ENCODE measurements at places on chromosomes 4 and X.

- no peak for DNase-seq
These were observed 390.8 kb downstream of the HNRNPD start for GRCh38 chr4:81982846-81983540.

DNA sequence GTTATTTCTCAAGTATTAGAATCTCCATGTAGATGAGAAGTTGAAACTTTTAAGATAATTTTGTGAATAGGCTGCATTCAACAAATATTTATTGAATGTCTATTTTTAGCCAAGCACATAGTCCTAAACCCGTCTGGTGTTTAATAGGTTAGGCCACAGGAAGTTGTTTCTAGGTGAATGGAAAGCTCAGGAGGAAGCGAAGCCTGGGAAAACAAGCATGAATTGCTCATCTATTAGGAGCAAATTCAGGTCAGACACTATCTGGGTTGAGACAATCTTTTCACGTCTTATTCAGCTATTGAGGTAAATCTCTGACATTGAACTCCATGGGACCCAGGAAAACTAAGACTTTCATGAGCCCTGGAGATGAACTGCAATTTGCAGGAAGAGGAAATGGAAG lies 43.1 kb upstream of the FREM3 start:
- no peak for DNase-seq

DNA sequence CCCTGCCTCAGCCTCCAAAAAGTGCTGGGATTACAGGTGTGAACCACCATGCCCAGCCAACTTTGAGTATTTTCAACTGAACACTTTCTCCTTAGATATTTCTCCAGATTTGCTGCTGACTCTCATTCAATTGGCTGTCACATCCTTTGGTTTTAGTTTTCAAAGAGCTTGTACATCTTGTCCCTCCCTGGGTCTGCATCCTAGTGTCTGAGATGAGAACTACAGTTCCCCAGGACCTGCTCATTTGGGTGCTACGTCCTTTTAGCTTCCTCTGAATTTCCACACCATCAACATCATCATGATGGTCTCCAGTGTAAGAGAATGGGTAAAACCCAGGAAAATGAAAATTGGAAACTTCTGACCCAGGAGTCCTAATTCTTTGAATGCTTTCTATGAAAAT lies 312.9 kb downstream of the NLGN4X start:
- DNase-seq = no peak

GRCh38 chr4:117515921-117516320 lies 430.5 kb upstream of the TRAM1L1 start:
- no peak for DNase-seq

DNA sequence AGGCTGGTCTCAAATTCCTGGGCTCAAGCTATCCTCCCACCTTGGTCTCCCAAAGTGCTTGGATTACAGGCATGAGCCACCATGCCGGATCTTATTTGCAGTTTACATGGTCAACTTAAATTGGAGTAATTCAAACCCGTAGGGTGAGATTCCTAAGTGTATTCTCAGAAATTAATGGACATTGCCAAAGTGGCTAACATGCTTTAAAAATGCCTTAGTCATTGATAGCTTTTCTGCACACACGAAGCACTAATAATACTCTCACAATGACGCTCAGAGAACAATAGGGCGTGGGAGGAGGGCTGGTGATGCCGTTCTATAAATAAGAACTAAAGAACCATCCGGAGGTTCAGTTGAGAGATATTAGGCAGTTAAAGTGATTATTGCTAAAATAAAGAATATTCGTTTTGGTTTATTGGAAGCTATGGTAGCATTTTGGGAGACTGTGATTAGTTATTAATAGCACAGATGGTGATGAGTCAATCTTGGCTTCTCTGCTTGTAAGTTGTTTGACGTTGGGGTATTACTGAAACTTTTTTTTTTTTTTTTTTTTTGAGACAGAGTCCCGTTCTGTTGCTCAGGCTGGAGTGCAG lies 79.1 kb downstream of the TRAPPC11 start:
- DNase-seq = no peak

DNA sequence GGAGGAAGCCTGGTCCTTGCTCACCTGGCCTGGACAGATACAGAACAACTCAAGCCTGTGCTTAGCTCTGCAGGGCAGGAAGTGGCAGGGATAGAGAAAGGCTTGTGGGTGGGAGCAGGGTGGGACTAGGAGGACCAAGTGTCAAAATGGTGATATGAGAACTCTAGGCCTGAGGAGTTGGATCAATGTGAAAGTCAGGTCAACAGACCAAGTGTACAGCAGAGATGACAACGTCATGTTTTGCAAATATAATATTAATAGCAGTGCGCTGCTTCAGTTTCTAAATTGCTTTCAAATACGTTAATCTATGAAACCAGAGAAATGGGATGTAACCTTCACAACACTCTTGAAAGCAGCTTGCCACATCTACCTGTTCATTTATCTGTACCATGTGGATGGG lies 114.2 kb upstream of the MAP3K15 start:
- DNase-seq = no peak

- DNase-seq = no peak
These were observed 1041.6 kb upstream of the PRKX start for GRCh38 chrX:4754878-4755604.

DNA sequence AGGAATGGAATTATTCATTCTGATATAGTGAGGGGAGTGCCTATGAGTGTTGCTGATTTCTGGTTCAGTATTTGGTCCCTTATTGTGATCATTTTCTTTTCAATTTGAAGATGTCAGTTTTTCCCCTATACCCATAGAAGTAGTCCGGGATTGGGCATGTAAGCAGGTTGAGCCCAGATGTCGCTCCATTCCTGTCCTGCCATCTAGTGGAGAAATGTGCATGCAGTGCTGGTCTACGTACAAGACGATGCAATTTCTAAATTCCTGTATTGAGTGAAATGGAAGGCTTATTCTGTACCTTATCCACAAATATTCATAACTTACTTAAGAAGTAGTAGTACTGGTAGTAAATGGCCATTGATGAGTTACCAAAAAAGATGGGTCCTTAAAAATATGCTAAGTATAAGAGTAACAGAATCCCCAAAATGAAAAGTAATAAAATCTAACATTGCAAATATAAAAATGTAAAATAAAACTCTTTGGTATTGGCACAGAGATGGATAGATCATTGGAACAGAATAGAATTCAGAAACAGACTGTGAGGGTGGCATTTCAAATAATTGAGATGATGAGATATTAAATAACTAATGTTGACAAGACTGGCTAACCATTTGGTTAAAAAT lies 60.9 kb downstream of the UGT8 start:
- peak; percentile 23 for DNase-seq

DNA sequence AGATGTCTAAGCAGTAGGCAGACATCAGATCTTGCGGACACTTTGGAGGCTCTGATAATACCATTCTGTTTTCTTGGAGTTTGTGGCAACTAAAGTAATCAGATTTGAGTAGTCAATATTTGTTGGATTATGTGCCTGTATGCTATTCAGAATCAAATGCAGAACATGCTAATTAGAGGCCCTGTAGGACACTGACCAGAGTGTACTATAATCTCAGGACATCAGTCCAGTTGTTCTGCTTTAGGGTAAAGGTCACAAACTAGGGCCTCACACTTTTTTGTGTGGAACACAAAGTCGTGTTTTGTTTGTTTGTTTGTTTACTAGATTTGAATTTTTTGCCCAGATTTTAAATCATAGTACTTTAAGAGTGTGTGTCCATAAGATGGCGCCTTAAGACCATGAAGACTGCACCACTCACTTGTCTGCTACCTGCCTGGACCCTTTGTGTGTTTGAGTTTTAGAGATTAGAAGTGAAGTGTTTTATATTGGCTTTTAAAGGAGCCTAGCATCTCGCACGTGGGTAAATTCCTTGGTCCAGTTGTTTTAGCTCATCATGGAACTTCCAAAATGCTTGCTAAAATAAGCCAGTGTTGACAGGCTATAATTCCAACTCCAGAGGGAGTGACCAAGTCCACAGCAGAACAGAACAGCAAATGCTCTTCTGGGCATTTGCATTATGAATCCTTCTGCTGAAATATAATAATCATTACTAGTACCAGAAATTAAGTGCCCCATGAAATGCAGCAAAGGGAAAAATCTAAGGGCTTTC lies 34.7 kb downstream of the IL13RA1 start:
- no peak for DNase-seq

DNA sequence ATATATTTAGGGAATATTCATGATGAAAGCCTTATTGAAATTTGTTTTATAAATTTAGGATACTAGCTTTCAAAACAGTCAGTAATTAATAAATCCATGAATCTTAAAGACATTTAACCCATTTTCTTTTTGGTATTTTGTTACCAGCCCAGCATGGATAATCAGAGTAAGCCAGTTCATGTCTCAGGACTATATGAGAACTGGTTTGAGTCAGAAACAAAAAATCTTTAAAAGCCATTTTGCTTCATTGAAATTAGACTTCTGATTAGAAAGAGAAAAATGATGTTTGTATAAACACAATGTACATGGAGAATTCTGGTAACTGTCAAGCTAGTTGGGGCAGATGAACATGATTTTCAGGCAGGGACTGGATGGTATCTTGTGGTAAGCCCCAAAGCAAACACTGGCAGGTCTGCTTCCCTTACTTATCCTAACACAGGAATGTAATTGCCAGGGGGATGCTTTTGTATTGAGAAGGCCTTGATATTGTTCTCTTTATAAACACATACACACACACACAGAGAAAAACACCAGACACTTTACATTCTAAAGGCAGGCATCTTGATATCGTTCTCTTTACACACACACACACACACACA lies 9.4 kb downstream of the ARHGAP10 start:
- DNase-seq = no peak

GRCh38 chr4:2939383-2940243 lies 23.6 kb downstream of the NOP14 start:
- DNase-seq = peak; percentile 44

DNA sequence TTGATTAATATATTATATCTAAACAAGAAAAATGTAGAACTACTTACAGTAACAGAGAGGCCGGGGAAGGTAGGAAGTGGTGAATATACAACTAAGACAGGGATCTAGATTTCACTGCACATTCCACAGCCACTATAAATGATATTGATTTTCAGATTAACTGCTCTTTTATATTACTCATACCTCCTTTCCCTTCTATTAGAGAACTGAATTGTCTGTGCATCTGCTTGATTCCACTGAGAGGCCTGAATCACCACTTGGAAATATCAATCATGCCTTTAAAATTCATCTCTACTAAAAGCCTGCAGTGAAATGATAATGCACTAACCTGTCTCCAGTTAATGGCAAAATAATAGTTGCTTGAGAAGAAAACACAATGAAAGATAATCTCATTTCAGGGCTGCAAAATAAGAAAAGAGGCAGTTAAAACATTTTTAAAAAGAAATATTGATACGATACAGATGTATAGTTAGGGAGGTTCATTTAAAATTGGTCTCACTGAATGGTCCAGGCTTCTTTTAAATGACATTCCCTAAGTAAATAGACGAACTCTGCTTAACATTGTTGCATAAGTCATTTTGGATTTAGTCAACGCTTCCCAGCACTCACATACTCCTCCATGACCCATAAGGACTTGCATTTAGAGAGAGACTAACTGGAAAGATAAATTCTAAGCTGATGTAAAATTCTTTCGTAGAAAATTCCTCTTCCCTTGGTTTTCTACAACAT lies 3.8 kb downstream of the ANTXR2 start:
- DNase-seq = no peak

GRCh38 chrX:8067754-8068462 lies 103.2 kb downstream of the VCX2 start:
- DNase-seq = no peak

DNA sequence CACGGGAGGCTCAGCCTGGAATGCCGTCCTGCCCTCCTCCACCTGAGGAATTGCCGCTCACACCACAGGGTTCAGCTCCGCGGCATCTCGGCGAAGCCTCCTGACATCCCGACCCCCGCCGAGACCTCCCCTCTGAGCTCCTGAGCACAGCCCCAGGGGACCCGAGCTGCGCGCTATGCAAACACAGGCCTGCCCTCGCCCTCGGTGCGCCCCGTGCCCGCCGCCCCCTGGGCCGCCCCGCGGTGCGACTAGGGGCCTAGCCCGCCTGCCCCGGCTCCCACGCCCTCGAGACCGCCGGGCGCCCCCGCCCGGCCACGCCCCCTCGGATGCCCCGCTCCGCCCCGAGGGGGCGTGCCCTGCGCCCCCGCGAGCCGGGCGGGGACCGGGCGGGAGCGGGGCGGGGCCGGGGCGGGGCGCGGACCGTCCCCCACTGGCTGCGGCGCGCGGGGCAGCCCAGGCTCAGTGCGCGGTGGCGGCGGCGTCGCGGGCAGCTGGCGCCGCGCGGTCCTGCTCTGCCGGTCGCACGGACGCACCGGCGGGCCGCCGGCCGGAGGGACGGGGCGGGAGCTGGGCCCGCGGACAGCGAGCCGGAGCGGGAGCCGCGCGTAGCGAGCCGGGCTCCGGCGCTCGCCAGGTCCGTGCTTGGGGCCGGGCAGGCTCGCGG lies at the start of gene FGFR3:
Gene FGFR3, plus strand, starts transcription at position 462 of the 664 bp plus-strand sequence. CDS start 642 bp downstream, outside the sequence.
- DNase-seq = peak; percentile 37

DNA sequence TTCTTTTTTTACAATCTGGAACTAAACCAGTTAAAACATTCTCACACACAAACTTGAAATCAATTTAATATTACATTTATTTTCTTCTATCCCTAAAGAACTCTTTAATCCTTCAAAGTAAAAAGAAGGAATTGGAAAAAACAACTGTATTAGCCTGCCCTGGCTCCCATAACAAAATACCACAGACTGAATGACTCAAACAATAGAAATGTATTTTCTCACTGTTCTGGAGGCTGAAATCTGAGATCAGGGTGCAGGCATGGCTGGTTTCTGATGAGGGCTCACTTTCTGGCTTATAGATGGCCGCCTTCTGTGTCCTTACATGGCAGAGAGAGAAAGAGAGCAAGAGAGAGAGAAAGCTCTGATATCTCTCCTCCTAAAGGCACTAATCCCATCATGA lies 149.4 kb downstream of the PDGFRA start:
- DNase-seq = no peak

GRCh38 chr4:148735432-148736155 lies 293.4 kb upstream of the NR3C2 start:
- no peak for DNase-seq

DNA sequence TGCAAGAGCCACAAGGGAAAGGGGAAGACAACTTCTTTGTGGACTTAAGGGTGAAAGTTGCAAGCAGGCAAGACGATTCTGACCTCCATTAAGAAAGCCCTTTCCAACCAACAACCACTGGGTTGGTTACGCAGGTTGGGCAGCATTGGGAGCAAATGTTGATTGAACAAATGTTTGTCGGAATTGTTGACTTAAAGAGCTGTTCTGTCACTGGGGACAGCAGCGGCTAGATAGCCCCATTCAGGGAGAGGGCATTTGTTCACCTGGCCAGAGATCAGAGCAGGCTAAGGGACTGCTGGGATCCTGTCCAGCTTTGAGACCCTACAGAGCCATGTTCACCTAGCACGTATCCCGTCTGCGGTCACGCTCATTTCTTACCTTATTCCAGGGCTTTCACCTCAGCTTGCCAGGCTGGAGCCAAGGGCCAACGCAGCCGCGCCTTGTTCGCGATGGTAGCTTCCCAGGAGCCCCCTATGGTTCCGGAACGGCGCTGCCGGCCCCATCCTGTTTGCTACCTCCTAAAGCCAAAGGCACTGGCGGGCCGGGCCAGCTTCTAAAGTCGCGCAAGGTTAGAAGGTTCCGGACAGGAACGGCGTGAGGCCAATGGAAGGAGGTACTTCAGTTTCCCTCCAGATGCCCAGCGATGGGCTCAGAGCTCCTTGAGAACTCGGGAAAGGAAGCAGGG lies 24.6 kb downstream of the F9 start:
- no peak for DNase-seq

Measured in activated naive CD4-positive, alpha-beta T cell treated with Interleukin-2 at 50 U/mL for 16 hours (primary cell).